ENCODE measurements at places on chromosomes 12 and 14.

DNA sequence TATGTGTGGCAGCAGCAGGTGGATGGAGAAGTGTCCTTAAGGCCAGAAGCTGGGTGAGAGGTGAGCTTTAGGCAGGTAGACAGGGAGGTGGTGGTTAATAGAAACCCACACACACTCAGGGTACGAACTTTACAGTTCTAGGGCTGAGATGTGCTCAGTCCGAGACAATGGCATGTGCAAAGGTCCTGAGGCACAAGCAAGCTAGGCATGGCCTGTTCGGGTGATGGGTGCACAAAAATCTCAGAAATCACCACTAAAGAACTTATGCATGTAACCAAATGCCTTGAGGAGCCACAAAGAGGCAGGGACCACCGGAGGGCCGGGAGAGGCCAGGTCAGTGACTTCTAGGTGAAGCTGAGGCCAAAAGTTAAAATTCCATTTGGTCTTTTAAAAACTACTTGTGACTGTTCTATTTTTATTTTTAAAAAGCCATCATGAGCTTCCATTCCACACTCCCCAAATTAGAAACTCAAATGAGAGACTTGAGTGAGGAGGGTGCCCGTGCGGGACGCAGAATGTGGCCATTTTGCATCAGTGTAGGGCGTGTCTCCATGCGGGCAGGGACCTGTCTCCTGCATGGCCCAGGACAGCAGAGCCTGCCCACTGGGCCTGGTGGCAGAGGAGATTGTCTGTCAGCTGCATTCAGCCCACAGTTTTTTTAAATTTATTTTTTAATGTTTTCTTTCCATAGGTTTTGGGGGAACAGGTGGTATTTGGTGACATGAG, 4.0 kb downstream of the RFLNA start:
- H3K36me3 ChIP-seq: no peaks in the 10 kb centered on the region
- H3K4me1 ChIP-seq: no peaks in the 10 kb centered on the region
- no peak overlapping the region for H3K27ac ChIP-seq

GRCh38 chr12:73384592-73384991, 1112.4 kb downstream of the TRHDE start:
- no peak for DNase-seq
- no peak overlapping the region for H3K4me3 ChIP-seq
- no peak overlapping the region for H3K27ac ChIP-seq

GRCh38 chr14:89088530-89088929, 264.1 kb downstream of the TTC8 start:
- H3K36me3 ChIP-seq: no peaks in the 10 kb centered on the region
- H3K27me3 ChIP-seq: no peaks in the 10 kb centered on the region
- no peaks in the 10 kb centered on the region for H3K4me1 ChIP-seq

- H3K27ac ChIP-seq: no peak overlapping the region
- H3K27me3 ChIP-seq: peaks cover 63% of the 10 kb centered on the region
- no peaks in the 10 kb centered on the region for H3K4me1 ChIP-seq
- no peak overlapping the region for H3K4me3 ChIP-seq
- DNase-seq: no peak
- H3K36me3 ChIP-seq: no peaks in the 10 kb centered on the region
These were observed 2.8 kb upstream of the ALX1 start for GRCh38 chr12:85277191-85277590.

DNA sequence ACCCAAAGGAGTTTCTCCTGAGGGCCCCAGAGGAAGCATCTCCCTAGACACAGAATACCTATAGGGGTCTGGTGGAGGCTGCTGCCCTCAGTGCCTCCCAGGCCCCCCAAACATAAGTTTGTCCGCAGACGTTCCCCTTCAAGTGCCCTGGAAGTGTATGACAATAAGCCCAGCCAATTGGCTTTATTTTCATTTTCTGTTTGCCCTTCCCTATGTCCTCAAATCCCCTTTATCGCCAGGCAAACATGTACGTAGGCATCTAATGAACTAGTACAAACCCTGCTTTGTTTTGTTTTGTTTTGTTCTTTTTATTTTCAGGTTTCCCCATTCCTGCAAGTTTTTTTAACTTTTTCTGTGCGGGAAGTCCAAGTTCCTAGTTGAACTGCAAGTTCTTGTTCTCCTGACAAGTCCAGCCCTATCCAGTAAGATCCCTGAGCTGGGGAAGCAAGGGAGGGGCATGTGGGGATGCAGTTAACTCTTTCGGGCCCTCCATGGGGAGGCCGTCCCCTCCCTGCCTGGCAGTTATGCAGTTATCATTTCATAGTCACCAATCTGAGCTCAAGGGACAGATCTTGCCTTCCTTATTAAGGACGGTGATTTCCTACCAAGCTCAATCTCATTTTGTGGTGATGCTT, 141.9 kb downstream of the KCNA5 start:
- DNase-seq: no peak
- no peaks in the 10 kb centered on the region for H3K27me3 ChIP-seq
- no peak overlapping the region for H3K27ac ChIP-seq
- no peaks in the 10 kb centered on the region for H3K36me3 ChIP-seq
- H3K4me1 ChIP-seq: no peaks in the 10 kb centered on the region

DNA sequence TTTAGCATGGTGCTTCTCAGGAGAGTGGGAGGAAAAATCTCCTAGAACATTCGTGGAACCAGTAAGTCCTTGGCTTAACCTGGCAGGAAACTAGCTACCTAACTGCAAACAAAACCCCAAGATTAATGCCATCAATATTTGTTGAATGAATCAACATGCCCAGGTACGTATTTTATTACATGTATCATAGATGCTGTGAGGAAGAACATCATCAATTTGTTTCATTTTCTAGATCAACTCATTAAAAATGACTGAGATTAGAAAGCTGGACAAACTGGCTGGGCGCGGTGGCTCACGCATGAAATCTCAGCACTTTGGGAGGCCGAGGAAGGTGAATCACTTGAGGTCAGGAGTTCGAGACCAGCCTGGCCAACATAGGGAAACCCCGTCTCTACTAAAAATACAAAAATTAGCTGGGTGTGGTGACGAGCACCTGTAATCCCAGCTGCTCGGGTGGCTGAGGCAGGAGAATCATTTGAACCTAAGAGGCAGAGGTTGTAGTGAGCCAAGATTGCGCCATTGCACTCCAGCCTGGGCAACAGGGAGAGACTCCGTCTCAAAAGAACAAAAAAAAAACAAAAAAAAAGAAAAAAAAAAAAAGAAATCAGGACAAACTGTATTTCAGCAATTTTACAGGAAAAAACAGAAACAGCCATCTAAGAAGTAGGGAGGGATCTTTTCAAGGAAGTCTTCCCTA, 88.7 kb downstream of the NTN4 start:
- no peaks in the 10 kb centered on the region for H3K36me3 ChIP-seq
- H3K4me3 ChIP-seq: no peak overlapping the region
- H3K27me3 ChIP-seq: no peaks in the 10 kb centered on the region
- no peak for DNase-seq
- H3K27ac ChIP-seq: no peak overlapping the region

DNA sequence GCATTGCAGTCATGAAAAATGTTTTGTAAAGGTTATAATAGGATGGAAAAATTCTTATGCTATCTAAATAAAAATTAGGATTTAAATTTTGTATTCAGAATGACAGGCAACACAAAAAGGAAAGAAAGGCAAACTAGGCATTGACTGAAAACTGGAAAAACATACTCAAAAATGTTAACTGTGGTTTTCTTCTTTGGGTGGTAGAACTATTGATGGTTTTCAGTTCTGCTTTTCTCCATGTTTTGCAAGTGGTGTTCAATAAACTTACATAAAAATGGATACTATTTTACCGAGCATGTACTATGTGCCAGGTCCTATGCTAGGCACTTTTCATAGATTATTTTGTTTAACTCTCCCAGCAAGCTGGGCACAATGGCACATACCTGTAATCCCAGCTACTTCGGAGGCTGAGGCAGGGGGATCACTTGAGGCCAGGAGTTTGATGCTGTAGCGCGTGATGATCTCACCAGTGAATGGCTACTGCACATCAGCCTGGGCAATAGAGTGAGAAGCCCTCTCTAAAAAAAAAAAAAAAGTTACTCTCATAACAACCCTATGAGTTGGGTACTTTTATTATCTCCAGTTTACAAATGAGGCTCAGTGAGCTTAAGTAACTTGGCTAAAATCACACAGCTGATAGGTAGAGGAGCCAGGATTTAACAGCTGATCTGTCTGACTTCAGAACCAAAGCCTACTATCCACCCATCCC, 26.3 kb upstream of the TCP11L2 start:
- H3K4me3 ChIP-seq: no peak overlapping the region
- no peaks in the 10 kb centered on the region for H3K36me3 ChIP-seq
- no peak overlapping the region for H3K27ac ChIP-seq
- H3K27me3 ChIP-seq: no peaks in the 10 kb centered on the region
- DNase-seq: no peak

GRCh38 chr12:124371970-124372555, 77.2 kb downstream of the RFLNA start:
- no peaks in the 10 kb centered on the region for H3K4me1 ChIP-seq
- H3K36me3 ChIP-seq: peaks cover 35% of the 10 kb centered on the region
- no peak overlapping the region for H3K27ac ChIP-seq
- H3K4me3 ChIP-seq: no peak overlapping the region
- no peaks in the 10 kb centered on the region for H3K27me3 ChIP-seq
- no peak for DNase-seq

DNA sequence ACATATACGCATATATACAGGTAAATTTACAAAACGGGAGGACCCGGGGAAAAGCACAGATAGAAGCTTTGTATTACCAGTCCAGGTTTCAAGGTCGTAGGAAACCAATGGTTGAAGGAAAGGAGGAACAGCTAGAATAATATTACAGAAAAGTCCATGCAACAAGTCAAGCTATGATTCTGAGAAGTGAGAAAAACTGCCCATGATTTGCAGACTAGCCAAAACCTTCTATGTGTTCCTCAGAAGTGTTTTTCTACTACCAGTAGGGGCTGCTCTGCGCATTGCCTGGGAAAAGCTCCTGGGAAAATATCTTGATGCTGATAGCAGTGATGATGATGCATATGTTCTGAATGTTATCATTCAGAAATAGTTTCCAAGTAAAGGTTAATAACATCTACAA, 2.2 kb downstream of the PDZRN4 start:
- DNase-seq: peak; percentile 40
- no peaks in the 10 kb centered on the region for H3K36me3 ChIP-seq
- peaks cover 4% of the 10 kb centered on the region for H3K4me1 ChIP-seq
- H3K4me3 ChIP-seq: no peak overlapping the region

DNA sequence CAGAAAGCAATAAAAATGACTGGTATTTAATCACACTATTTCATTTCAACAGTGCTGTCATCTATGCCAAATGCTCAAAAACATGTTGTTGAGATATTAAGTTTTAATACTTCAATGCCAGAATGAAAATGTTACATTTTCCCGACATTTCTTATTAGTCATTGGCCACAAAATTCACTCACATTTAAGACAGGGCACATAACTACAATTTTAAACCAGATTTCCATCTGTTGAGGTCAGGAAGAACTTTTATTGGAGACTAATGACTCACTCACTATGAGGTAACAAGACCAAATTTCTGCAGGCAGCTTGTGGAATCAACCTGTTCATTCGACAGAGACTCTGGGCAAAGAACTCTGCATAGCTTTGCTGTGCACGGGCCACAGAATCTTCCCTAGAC, 36.8 kb downstream of the PPTC7 start:
- no peaks in the 10 kb centered on the region for H3K36me3 ChIP-seq
- H3K4me1 ChIP-seq: peaks cover 25% of the 10 kb centered on the region
- no peak for DNase-seq
- no peak overlapping the region for H3K4me3 ChIP-seq
- H3K27me3 ChIP-seq: no peaks in the 10 kb centered on the region

- no peaks in the 10 kb centered on the region for H3K4me1 ChIP-seq
- no peak overlapping the region for H3K4me3 ChIP-seq
- H3K27me3 ChIP-seq: no peaks in the 10 kb centered on the region
- H3K36me3 ChIP-seq: no peaks in the 10 kb centered on the region
These were observed 164.8 kb upstream of the NRXN3 start for GRCh38 chr14:78005325-78005724.

DNA sequence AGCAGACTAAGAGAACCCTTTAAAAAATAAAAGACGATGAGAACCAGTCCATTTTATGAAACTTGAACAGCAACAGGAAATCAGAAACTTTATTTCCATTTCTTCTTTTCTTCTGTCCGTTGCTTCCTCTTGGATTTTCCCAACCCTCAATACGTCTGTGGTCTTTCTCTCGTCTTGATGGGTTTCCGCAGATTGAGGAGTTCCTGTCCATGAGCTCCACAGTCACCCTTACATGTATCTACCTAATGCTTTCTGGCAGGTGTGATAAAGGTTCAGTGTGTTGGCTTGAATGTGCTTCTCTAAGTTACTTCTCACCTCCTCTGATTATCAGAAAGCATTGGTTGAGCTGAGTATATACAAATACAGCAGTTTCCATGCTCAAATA, 110.0 kb downstream of the ETV6 start:
- peaks cover 17% of the 10 kb centered on the region for H3K4me1 ChIP-seq
- no peaks in the 10 kb centered on the region for H3K27me3 ChIP-seq
- H3K36me3 ChIP-seq: no peaks in the 10 kb centered on the region
- DNase-seq: no peak

GRCh38 chr12:28709986-28710685, 438.9 kb upstream of the FAR2 start:
- no peaks in the 10 kb centered on the region for H3K27me3 ChIP-seq
- H3K4me3 ChIP-seq: no peak overlapping the region
- H3K4me1 ChIP-seq: no peaks in the 10 kb centered on the region
- H3K27ac ChIP-seq: no peak overlapping the region

- no peaks in the 10 kb centered on the region for H3K36me3 ChIP-seq
- H3K4me3 ChIP-seq: no peak overlapping the region
- DNase-seq: peak; percentile 48
These were observed 35.3 kb downstream of the MIPOL1 start for GRCh38 chr14:37232907-37233481.

- no peak for DNase-seq
These were observed 38.2 kb downstream of the KIF26A start for GRCh38 chr14:104176611-104177010.

GRCh38 chr14:29227631-29228030, 461.0 kb downstream of the FOXG1 start:
- no peaks in the 10 kb centered on the region for H3K36me3 ChIP-seq
- no peaks in the 10 kb centered on the region for H3K27me3 ChIP-seq
- no peak for DNase-seq
- H3K27ac ChIP-seq: no peak overlapping the region
- H3K4me1 ChIP-seq: no peaks in the 10 kb centered on the region

- H3K27ac ChIP-seq: no peak overlapping the region
- H3K4me1 ChIP-seq: no peaks in the 10 kb centered on the region
- no peak for DNase-seq
- H3K27me3 ChIP-seq: no peaks in the 10 kb centered on the region
These were observed 23.1 kb downstream of the XRCC3 start for GRCh38 chr14:103692159-103692558.

DNA sequence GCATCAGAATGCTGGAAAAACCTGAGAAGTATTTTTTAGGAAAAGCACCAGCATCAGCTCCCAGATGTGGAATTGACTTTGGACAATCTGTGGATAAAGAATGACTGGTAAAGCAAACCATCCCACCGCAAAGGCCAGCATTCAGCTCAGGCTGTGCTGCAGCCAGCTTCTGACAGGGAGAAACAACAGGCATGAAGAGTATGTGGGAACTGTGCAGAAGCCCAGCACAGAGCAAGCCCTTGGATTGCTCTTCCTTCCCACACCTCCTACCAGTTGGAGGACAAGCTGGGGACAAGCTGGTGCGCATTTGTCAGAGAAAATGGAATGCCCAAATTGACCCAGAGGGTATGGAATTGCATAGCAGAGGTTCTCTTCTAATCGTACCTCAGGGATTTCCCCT, 228.1 kb downstream of the ANO2 start:
- no peak for DNase-seq
- H3K4me3 ChIP-seq: no peak overlapping the region
- no peaks in the 10 kb centered on the region for H3K4me1 ChIP-seq
- no peak overlapping the region for H3K27ac ChIP-seq
- no peaks in the 10 kb centered on the region for H3K27me3 ChIP-seq

GRCh38 chr12:70963081-70963660, 42.6 kb upstream of the PTPRR start:
- H3K4me3 ChIP-seq: no peak overlapping the region
- no peak overlapping the region for H3K27ac ChIP-seq
- no peaks in the 10 kb centered on the region for H3K36me3 ChIP-seq
- no peak for DNase-seq
- no peaks in the 10 kb centered on the region for H3K27me3 ChIP-seq
- no peaks in the 10 kb centered on the region for H3K4me1 ChIP-seq

Measured in kidney (tissue), 22 donors.